AG08396 (cell line): ENCODE measurements at places on chromosomes 6 and 20.

- DNase-seq = no peak
Measured at GRCh38 chr20:56760610-56761009, 131.5 kb downstream of the TFAP2C start.

- no peak for DNase-seq
Measured at GRCh38 chr6:117795234-117795633, 111.8 kb upstream of the SLC35F1 start.

GRCh38 chr20:57782631-57783041 is 72.8 kb upstream of the PMEPA1 start:
- no peak for DNase-seq

DNA sequence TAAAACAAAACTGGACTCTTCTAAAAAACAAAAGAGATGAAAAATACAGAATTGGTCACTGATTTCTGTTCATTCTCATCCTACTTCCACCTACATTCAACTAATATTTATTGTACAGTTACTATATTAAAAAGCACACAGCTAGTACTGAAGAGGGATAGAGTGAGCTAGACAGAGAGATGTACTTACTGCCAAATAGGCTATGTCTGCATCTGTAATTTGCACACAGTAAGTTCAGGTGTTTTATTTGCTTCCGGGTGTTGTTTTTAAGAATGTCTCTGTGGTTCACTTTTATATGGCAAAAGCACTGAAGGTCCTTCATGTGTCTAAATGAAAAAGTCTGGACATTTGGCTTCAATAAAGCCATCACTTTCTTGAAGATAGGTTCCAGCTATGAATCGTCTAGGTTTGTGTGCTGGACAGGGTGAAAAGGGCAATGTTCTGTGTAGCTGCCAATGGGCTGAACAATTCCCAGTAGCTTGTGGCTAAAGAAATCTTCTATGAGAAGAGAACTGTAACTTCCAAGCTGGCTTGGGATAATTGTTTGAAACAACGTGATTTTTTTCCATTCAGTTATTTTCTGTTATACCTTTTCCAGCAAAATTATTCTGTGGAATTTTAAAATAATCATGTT is 47.3 kb downstream of the EPB41L2 start:
- peak; percentile 32 for DNase-seq

- DNase-seq = no peak
Measured at GRCh38 chr6:18155864-18156421, 721 bp downstream of the KDM1B start.

DNA sequence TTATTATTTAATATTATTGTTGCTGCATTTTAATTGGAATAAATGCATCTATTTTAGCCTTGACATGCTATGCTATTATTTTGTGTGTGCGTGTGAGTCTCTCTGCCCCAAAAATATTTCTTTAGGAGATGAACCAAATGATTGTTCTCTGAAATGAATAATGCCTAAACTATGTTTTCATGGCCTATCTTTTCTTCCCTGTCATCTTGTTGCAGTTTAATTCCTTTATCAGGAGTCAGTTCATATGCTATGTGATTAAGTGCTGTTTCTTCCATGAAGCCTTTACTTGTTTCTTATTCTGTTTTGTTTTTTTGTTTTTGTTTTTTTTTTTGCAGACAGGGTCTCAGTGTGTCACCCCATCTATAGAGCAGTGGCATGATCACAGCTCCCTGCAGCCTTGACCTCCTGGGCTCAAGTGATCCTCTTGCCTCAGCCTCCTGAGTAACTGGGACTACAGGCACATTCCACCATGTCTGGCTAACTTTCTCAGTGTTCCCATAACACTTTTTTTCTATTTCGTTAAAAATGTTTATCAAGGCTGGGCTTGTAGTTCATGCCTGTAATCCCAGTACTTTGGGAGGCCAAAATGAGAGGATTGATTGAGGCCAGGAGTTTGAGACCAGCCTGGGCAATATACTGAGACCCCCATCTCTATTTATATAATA is 25.7 kb downstream of the TPX2 start:
- no peak for DNase-seq

- DNase-seq = no peak
Measured at GRCh38 chr6:128114164-128114563, 213.3 kb upstream of the THEMIS start.

DNA sequence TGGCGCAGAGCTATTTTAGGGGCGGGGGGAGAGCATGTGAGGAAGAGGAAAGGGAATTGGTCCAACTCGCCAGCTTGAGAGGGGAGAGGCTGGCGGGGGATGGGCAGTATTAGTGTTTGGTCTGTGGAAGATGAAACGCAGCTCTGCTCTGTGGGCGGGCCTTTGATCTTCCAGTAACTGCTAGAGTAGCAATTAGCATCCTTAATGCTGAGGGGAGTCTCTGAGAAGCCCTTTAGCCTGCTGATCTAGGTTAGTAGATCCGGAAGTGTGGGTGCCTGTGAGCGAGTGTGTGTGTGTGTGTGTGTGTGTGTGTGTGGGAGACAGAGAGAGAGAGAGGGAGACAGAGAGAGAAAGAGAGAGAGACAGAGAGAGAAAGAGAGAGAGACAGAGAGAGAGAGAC is 117.2 kb upstream of the BACH2 start:
- DNase-seq = peak; percentile 18

DNA sequence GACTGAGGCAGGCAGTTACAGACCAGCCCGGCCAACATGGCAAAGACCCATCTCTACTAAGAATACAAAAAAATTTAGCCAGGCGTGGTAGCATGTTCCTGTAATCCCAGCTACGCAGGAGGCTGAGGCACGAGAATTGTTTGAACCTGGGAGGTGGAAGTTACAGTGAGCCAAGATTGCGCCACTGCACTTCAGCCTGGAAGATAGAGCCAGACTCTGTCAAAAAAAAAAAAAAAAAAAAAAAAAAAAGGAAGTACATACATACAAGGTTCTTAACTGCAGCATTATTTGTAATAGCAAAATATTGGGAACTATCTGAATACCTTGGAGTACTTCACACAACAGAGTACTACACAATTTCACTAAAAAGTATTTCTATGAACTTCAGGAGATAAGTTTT is 183.5 kb upstream of the OLIG3 start:
- DNase-seq = no peak

- DNase-seq = no peak
Measured at GRCh38 chr6:66808771-66809170, 1101.7 kb upstream of the EYS start.

GRCh38 chr20:37518059-37518458 is 3.0 kb upstream of the NNAT start:
- no peak for DNase-seq

GRCh38 chr6:141152951-141153350 is 979.8 kb upstream of the GJE1 start:
- no peak for DNase-seq

DNA sequence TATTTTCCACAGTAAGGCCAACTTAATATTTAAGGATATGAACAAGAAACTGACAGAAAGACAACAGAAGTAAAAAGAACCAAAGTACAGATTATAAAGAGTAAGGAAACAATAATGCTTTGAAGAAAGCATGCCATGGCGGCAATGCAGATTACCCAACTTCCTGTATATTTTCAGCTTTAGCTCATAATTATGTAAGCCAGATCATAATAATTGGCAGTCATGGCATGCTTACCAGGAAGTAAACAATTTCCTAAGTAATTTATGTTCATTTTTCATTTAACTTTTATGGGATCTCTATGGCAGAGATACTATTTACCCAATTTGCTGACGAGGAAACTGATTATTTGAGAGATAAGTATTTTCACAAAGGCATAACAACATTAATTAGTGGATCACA is 988.7 kb downstream of the HACE1 start:
- no peak for DNase-seq

DNA sequence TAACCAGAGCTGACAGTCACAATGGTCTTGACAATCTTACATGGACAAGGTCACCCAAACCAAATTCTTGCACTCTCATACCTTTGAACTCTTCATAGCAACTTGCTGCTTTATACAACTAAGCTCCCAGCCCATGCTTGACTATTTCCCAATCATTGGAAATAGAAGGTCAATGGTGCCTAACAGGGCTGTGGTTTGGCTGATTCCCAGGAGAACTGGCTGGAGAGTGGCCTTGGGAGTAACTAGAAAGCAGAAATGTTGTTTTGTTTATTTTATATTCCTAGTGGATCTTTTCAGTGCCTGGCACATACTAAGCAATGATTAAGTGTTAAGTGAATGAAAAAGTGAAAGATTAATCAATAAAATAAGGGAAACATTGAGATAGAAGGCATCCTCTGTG is 3.0 kb downstream of the SPINT4 start:
- no peak for DNase-seq

GRCh38 chr6:52591832-52592231 is 15.0 kb upstream of the TRAM2 start:
- no peak for DNase-seq

DNA sequence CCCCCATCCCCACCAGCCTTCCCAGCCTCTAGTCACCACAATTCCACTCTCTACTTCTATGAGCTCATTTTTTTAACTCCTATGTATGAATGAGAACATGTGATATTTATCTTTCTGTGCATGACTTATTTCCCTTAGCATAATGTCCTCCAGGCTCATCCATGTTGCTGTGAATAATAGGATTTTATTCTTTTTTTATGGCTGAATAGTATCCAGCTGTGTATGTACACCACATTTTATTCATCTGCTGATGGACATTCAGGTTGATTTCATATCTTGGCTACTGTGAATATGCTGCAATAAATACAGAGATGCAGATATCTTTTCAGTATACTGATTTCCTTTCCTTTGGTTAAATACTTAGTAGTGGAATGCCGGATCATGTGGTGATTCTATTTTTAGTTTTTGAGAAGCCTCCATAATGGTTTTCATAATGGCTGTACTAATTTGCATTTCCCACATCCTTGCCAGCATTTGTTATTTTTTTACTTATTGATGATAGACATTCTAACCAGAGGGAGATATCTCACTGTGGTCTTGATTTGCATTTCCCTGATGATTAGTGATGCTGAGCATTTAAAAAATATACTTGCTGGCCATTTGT is 194.9 kb downstream of the PACRG start:
- DNase-seq = no peak

DNA sequence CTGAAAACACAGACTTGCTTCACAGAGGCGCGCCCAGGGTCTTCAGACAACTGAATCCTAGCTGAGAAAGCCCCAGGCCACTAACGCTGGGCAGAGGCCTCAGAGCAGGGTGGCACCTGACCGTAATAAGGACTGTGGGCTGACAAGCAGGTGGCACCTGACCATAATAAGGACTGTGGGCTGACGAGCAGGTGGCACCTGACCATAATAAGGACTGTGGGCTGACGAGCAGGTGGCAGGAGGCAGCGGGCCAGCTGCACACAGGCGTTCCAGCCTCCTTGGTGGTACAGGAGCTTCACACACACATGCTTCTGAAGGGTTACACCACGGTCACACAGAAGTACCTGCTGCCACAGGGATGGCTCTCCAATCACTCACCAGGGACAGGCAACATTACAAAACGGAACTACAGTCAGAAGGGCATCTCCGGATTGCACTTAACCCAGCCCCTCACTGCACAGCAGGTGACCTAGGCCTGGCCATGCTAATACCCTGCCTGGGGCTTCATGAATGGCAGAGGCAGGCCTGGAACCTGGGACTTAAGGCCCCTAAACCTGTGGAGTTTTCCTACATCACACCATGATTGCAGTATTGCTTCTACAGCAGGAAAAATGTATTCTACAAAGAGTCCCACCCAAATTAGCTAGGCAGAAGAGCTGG is 50.8 kb downstream of the PSMG4 start:
- DNase-seq = no peak

- DNase-seq = no peak
Measured at GRCh38 chr6:31074401-31074800, 38.0 kb downstream of the C6orf15 start.

DNA sequence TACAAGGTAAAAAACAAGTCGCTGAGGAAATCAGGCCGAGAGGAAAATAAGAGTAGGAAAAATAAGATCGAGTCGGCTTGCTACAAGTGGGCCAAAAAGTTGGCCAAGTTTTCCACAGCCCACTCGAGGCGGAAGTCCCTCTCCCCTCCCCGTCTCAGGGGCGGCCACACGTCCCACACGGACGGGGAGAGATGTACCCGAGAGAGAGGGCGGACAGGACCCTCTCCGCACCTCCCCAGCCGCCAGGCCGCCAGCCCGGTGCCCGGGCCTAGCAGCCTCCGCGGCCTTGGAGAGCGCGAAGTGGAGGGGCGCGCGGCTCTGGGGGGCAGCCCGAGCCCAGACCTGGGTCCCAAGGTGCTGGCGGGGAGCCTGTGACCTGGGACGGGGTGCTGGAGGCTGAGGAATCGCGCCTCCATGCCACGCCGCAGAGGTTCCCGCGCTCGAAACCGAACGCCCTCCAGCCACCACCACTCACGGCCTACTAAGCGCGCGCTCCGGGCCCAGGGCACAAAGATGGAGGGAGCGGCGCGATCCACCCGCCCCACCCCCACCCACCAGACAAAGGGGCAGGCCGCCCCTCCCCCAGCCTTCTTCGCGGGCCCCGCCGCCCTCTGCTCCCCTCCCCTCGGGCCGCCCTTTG is 1.9 kb upstream of the HMGA1 start:
- peak; percentile 3 for DNase-seq

GRCh38 chr6:33720998-33721397 is 9.5 kb upstream of the UQCC2 start:
- no peak for DNase-seq

- DNase-seq = no peak
Measured at GRCh38 chr6:139955366-139956155, 581.1 kb upstream of the CITED2 start.

GRCh38 chr6:108689272-108690161 is 128.8 kb downstream of the FOXO3 start:
- peak; percentile 89 for DNase-seq

GRCh38 chr6:168376811-168377483 is 57.4 kb upstream of the DACT2 start:
- DNase-seq = no peak

DNA sequence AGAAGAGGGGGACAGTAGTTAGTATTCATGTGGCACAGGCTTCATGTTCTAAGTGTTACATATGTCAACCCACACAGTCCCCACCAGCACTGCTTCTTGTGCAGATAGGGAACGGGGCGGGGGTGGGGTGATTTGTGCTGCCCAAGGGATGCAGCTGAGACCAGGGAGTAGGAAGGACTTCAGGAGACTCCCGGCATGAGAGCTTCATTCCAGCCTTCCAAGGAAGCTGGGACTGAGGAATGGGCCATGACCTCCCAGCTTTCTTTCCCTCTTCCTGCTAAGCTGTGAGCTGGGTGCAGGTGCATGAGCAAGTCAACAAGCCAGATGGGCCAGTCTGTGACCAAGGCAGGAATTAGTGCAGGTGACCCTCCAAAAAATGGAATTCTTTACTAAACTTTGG is 9.2 kb downstream of the BEND3 start:
- no peak for DNase-seq

GRCh38 chr6:112396221-112396620 is 49.1 kb downstream of the RFPL4B start:
- DNase-seq = no peak

DNA sequence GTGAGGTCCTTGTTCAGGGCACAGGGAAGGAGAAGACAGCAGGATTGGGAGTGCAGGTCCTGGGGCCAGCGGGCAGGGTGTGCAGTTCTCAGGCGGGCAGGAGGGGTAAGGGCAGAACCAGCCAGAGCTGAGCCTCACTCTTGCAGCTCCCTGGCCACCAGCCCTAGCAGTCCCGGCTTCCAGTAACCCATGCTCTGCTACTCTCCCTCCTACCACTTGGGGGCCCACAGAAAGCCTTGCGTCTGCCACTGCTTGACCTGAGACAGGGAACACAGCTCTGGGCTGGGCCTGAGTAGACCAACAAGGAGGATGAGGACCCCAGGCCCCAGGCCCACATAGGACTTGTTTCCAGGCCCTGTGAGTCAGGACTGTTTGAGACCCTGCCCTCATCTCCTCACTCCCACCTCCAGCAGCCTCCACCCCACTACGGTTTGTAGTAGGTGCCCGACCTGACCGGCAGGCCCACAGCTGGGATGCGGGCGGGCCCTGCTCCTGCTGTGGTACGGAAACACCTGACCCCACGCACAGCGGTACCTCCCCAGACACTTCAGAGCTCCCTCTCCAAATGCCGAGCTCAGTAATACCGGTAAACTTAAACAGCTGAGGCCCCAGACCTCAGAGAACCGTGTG is 39.2 kb downstream of the KCNK5 start:
- peak; percentile 50 for DNase-seq
